Activated CD8-positive, alpha-beta T cell treated with anti-CD3 and anti-CD28 coated beads for 36 hours (primary cell): ENCODE measurements at places on chromosomes 3 and 15.
A peak's percentile ranks its signal among the peaks of the same experiment; 100 is the strongest.

DNA sequence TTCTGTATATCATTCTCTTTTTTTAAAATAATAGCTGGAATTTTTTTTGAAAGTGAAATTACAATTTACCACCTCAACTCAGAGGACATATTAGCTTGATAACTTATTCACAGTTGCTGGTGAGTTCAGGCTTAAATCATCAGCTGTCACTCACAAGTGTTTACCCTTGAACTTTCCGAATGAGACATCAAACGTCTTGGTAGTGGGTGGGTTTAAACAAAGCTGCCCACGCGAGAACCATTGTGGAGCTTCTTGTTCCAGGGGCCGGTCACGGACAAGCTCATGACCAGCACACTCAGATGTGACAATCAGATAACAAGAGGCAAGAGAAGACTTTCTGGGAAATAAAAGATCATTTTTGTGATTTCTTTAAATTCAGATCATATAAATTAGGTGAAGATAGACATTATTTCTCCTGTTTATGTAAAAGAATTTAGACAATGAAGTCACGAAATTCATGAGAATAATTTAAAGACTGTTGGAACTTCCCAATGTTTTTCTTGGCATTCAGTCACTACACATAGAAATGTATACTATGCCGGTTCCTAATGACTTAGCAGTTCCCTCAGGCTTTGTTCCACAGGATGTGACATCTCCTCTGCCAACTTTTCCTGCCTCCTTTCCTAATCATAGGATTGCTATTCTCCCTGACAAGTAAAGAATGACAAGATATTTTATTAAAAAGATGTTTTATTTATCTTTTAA is 29.3 kb downstream of the BTD start:
- peak overlapping the region; percentile 59 for H3K4me3 ChIP-seq
- DNase-seq, result peak; percentile 60
- H3K4me1 ChIP-seq, result peaks cover 57% of the 10 kb centered on the region
- H3K27me3 ChIP-seq, result no peaks in the 10 kb centered on the region

GRCh38 chr15:38872732-38873131 is 308.1 kb upstream of the RASGRP1 start:
- H3K4me1 ChIP-seq, result no peaks in the 10 kb centered on the region
- no peak overlapping the region for H3K27ac ChIP-seq
- DNase-seq, result no peak

- H3K27ac ChIP-seq, result no peak overlapping the region
- H3K36me3 ChIP-seq, result peaks cover 61% of the 10 kb centered on the region
- peaks cover 39% of the 10 kb centered on the region for H3K4me1 ChIP-seq
- H3K4me3 ChIP-seq, result no peak overlapping the region
- H3K27me3 ChIP-seq, result no peaks in the 10 kb centered on the region
- DNase-seq, result no peak
Measured at GRCh38 chr3:15744176-15744575, 53.6 kb downstream of the ANKRD28 start.

DNA sequence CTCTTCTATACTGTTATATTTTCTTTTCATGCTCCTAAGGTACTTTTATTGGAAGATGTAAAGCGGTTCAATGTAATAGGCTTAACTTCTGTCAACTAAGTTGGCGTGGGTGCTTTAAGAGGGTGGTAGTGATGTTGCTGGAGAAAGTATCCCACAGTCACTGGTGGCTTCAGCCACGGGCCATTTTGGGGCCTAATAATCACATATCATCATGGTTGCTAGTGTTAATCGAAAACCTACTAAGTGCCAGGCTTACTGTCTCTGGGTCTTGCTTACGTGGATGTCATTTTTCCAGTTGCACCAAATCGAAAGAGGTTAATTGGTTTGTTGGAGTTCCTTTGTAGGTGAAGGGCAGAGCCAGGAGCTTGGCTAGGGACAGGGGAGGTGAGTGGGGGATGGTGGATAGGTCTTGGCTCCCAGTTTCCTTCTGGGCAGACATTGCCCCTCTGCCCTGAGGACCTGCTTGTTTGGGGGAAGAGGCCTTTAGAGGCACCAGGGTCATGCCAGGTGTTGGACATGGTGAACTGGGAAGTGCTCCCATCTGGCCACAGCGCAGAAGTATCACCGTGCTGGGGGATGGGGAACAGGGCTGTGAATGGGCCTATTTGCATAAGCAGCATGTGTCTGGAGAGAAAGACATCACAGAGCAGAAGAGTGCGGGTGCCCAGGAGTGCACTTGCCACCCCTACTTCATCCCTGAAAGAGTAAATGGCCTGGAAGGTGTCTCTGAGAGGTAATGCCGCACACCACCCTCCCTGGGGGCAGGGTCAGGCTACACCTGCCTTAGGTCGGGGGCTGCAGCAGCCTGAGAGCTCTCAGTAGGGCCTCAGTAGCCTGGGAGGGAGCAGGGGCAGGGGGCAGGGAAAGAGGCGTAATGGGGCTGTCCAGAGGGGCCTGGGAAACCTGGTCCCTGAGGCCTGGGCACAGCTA is 62.4 kb upstream of the POLG start:
- DNase-seq, result no peak
- no peaks in the 10 kb centered on the region for H3K36me3 ChIP-seq
- peaks cover 41% of the 10 kb centered on the region for H3K27me3 ChIP-seq
- H3K4me1 ChIP-seq, result peaks cover 10% of the 10 kb centered on the region
- no peak overlapping the region for H3K4me3 ChIP-seq
- H3K27ac ChIP-seq, result no peak overlapping the region

DNA sequence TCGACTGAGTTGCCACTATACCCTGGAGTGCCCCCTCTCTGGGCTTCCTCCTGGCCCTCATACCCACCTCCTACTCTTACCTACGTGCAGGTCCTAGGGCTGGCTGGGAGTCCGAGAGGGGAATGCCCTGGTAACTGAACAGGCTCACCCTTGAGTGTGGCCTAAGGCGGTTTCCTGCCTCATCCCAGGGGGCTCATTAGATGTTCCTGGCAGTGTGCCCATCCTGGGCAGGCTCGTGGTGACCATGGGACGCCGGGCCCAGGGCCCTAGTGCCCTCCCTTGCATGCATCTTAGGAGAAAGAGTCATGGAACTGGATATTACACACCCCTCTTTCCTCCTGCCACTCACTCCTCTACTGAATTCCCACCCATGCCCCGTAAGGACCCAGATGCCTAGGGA is 2.8 kb downstream of the SEMA4B start:
- H3K27me3 ChIP-seq, result no peaks in the 10 kb centered on the region
- no peak for DNase-seq
- no peak overlapping the region for H3K4me3 ChIP-seq
- no peak overlapping the region for H3K27ac ChIP-seq

DNA sequence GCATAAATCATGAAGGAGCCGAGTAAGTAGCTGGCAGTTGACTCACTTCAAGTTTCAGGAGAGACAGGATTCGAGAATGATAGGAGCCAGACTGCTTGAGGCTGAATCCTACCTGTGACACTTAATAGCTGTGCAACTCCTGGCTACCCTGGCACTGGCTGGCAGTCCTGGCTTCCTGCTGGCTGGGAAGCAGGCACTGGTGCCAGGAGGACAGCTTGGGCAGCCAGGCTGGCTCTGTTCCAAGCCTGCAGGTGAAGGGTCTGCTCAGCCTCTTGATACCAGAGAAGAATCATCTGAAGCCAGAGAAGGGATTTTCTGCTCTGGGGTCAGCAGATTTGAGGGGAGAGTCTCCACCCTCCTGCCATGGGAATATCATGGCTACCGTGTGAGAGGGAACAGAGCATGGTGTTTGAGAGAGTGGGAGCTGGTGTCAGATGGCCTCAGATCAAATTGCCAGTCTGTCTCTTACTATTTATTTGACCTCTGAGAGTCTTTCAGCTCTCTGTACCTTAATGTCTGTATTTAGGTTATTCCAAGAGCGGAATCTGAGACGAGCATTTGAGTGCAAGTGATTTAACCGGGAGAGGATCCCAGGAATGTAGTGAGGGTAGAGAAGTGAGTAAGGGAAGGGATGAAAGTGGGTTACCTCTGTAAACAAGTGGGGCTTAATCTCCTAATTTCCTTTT is 4.4 kb upstream of the XIRP1 start:
- peaks cover 2% of the 10 kb centered on the region for H3K27me3 ChIP-seq
- peaks cover 15% of the 10 kb centered on the region for H3K4me1 ChIP-seq
- no peak overlapping the region for H3K4me3 ChIP-seq
- DNase-seq, result no peak
- no peak overlapping the region for H3K27ac ChIP-seq

DNA sequence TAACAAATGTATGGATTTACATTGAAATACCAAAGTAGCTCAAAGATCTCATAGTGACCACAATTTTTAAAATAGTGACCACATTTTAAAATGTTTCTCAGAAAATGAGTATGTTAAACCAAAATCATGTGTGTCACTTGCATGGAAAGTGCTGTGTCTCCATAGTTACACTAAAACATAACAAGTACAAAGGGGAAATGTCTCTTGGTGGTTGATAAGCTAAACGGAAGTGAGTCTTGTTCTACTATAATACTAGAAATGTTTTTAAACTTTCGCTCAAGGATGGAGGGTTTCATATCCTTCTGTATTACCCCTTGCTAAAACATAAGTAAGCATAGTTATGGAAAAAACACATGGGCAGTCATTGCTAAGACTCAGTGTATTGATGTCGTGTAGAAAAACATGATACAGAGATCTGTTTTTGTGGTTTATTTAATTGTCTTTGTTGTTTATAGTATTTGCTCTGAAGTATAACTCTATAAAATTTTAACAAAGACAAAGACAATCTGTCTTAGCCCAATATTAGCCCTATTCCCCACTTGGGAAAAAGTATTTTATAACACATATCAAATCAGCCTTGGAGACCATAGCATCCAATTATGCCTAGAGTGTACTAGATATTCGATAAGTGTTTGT is 27.0 kb upstream of the DENND4A start:
- peak overlapping the region; percentile 92 for H3K27ac ChIP-seq
- no peak for DNase-seq
- H3K4me1 ChIP-seq, result peaks cover 55% of the 10 kb centered on the region
- H3K27me3 ChIP-seq, result no peaks in the 10 kb centered on the region
- H3K36me3 ChIP-seq, result peaks cover 2% of the 10 kb centered on the region

GRCh38 chr3:181718369-181718768 is 6.6 kb downstream of the SOX2 start:
- DNase-seq, result no peak
- H3K4me3 ChIP-seq, result no peak overlapping the region
- peaks cover 84% of the 10 kb centered on the region for H3K27me3 ChIP-seq
- H3K4me1 ChIP-seq, result peaks cover 3% of the 10 kb centered on the region

GRCh38 chr3:117990627-117991026 is 1044.0 kb downstream of the IGSF11 start:
- peaks cover 4% of the 10 kb centered on the region for H3K27me3 ChIP-seq
- H3K27ac ChIP-seq, result no peak overlapping the region
- H3K36me3 ChIP-seq, result no peaks in the 10 kb centered on the region
- DNase-seq, result no peak
- H3K4me3 ChIP-seq, result no peak overlapping the region
- H3K4me1 ChIP-seq, result no peaks in the 10 kb centered on the region

DNA sequence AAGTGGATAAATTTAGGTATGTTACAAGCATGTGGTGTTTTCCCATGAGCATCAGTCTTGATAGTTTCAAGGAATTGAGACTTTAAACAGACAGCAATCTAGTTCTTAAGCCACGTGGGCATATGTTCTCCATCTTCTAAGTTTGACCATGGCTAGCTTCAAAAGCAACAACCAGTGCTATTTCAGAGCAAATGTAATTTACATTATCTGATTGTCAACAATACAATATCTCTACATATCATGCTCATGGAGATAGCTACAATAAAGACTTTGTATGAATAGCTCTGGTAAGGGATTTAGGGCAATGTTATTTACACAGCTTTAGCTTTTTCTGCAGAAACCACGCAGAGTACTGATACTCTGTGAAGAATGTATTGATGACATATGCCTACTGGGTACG is 38.8 kb upstream of the PDZRN3 start:
- DNase-seq, result no peak
- no peaks in the 10 kb centered on the region for H3K4me1 ChIP-seq
- no peaks in the 10 kb centered on the region for H3K27me3 ChIP-seq
- no peaks in the 10 kb centered on the region for H3K36me3 ChIP-seq
- no peak overlapping the region for H3K4me3 ChIP-seq

GRCh38 chr3:112769286-112769978 is 77.2 kb downstream of the CD200R1L start:
- H3K4me1 ChIP-seq, result peaks cover 15% of the 10 kb centered on the region
- no peaks in the 10 kb centered on the region for H3K27me3 ChIP-seq
- no peaks in the 10 kb centered on the region for H3K36me3 ChIP-seq
- no peak for DNase-seq

- H3K27me3 ChIP-seq, result no peaks in the 10 kb centered on the region
- no peaks in the 10 kb centered on the region for H3K4me1 ChIP-seq
- H3K27ac ChIP-seq, result no peak overlapping the region
- H3K36me3 ChIP-seq, result no peaks in the 10 kb centered on the region
Measured at GRCh38 chr3:13505147-13506130, 25.3 kb downstream of the HDAC11 start.

DNA sequence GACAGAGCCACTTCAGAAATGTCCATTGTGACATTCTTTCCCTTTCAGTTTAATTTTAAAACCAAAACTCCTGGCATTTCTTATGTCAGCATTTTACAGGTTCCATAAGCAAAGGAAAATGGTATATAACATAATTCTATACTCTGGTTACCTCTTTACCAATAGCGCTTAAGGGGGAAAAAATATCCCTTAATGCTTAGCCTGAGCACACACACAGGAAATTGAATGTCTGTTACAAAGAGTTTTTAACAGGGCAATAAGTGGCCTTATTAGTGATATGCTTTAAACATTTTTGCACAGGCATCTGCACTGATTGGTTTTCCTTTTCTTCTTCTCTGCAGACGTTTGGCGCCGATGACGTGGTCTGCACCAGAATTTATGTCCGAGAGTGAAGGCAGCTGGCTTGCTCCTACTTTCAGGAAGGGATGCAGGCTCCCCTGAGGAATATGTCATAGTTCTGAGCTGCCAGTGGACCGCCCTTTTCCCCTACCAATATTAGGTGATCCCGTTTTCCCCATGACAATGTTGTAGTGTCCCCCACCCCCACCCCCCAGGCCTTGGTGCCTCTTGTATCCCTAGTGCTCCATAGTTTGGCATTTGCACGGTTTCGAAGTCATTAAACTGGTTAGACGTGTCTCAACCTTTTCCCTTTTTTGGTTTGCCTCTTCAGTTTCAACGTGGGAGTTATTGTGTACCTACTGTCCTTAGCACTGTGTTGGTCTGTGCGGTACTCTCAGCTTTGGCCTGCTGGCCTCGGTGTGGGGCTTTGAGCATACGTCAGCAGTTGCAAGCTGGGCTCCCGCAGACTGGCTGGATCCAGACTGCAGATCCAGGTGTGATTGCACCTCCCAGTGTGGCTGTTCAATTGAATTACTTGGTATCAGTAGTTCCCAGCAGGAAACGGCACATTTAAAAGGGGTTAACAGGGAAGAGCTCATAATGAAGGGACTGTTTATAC is 7.7 kb downstream of the CRABP1 start:
- H3K27ac ChIP-seq, result no peak overlapping the region
- H3K4me3 ChIP-seq, result no peak overlapping the region
- no peak for DNase-seq
- H3K4me1 ChIP-seq, result no peaks in the 10 kb centered on the region
- no peaks in the 10 kb centered on the region for H3K36me3 ChIP-seq

DNA sequence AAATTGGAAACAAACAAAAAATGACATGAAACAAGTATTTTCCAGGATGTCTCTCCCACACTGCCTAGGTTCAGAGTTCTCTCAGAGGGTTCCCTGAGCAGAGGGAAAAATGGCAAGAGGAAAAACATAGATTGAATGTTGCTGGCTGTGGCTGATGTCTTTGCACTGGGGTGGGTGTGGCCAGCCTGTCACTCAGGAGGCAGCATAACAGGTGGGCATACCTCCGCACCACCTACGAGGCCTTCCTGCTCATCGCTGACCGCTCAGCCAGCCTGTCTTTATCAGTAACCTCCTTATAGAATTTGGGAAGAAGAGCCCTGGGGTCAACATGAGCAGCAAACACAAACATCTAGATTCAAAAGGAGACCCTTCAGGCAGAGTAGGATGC is 216.6 kb upstream of the UMPS start:
- H3K27ac ChIP-seq, result no peak overlapping the region
- peaks cover 16% of the 10 kb centered on the region for H3K27me3 ChIP-seq
- H3K4me1 ChIP-seq, result no peaks in the 10 kb centered on the region
- no peak for DNase-seq
- no peak overlapping the region for H3K4me3 ChIP-seq
- H3K36me3 ChIP-seq, result no peaks in the 10 kb centered on the region
